ENCODE measurements at places on chromosomes 13 and 19.

- no peak for DNase-seq
These were observed 54.3 kb downstream of the GARRE1 start for GRCh38 chr19:34308381-34309367.

GRCh38 chr19:35657904-35658700 is 8.2 kb upstream of the UPK1A start:
- no peak for DNase-seq

GRCh38 chr19:43532571-43532961 is 422 bp upstream of the ZNF575 start:
- DNase-seq: no peak

- DNase-seq: no peak
These were observed 8.8 kb upstream of the ZNF578 start for GRCh38 chr19:52444506-52444905.

DNA sequence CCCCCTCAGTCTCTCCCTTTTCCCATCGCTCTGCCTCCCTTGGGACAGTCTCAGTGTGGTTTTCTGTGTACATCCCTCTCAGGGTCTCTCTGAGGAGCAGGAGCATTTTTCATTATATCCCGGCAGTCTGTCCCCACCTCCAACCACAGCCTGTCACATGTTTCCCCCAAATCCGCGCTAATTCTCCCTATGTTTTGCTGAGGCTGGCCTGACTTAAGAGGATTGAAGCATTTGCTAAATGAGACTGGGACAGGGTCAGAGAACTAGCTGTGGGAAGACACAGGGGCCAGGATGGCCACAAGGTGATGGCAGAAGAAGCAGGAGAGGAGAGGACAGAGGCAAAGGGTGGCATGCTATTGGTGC is 5.5 kb downstream of the TPRX1 start:
- DNase-seq: no peak

DNA sequence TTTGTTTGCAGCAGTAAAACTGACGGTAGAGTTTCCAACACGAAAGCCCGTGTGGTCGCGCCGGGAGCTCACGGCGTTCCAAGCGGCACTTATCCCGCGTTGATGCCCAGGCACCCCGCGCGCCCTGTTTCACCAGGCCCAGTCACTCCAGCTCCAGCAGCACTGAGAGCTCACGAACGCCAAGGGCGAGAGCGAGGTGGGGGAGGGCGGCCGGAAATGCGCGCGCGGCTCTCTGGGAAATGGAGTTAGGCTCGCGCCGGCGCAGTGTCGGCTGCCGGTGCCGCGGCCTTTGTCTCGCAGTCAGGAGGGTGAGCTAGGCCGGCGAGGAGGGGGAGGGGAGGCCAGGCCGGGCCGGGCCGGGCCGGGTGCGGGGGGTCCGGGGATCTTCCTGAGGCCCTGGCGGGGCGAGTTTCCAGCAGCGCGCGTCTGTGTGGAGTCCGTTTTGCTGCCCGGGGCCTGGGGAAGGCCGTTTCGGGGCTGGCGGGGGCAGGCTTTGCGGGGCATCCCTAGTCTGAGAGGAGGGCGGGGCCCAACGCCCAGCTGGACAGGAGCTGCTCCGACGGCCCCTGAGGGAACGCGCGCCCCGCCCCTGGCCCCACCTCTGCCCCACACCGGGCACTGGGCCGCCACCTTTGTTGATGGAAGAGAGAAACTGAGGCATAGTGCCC is at the start of gene ZNF135:
TSS of gene ZNF135 (plus strand) at position 280 of the 668 bp plus-strand sequence. CDS start 721 bp downstream, outside the sequence.
- DNase-seq: no peak

- DNase-seq: no peak
These were observed 17.2 kb upstream of the PDCD5 start for GRCh38 chr19:32563761-32564160.

DNA sequence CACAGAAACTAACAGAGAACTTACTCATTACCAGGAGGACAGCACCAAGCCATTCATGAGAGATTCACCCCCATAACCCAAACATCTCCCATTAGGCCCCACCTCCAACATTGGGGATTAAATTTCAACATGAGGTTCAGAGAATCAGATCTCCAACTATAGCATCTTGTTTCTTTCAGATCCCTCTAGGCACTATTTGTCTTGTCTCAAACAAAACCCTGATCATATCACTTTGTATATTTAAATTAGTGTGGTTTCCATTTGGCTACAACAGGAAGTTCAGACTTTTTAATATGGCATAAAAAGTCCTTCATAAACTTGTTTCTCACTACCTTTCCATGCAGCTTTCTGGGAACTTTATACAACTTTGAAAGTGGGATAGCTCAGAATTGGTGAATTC is 699.0 kb upstream of the MIR17HG start:
- DNase-seq: no peak

DNA sequence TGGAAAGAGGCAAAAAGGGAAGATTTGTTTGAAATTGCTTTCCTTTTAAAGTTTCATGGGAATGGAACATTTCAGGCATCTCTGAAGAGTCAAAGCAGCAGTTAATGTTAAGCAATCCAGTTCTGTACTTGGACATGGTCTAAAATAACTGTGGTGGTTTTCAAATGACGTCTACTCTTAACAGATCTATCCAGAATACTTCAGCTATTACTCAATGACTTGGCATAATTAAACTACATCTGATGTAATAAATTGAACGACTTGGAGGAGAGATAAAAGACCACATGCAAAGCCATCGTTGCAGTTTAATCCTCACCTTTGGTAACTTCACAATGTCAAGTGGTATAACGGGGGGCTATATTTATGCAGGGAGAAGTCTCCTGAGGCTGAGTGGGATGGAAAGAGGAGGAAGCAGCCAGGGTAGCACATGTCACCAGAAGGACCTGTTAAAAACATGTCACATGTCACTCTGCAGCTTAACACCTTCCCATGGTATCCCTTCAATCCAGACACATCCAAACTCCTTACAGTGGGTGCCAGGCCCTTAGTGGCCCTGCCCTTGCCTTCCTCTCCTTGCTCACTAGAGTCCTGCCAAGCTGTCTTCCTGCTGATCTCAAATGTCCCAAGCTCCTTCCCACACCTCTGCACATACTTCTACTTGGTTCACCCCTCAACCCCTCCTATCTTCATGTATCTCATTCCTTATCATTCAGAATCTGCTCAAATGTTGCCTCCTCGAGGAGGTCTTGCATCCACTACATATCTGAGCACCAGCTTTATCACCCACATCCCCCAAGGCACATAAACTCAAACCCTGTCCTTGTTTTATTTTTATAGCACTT is 327.8 kb downstream of the SUCLA2 start:
- no peak for DNase-seq

DNA sequence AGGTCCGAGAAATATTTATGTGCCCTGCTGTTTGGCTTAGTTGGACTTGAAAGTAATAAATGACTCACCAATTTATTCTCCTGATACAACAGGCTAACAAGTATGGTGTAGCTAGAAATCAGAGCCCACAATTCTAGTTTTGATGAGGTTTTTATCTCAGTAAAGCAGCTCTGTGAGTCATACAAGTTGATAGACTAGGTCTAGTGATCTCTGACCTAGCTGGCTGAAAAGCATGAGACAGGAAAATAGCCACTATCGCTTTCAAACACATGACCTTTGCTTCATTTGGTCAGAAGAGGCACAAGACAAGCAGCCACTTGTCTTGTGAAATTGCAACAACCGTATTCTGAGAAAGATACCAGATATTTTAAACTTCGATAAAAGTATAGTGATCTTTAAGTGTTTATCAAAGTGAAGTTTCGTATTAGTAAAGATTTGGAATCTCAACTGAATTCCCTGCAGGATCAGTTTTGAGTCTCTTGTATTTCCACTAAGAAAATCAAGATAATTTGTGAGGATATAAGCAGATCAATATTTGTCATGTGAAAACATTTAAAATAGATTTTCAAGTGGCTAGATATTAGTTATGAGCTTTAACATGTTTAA is 126.7 kb downstream of the MAB21L1 start:
- DNase-seq: no peak

GRCh38 chr19:57813919-57814504 is 701 bp downstream of the ZNF552 start:
- no peak for DNase-seq

DNA sequence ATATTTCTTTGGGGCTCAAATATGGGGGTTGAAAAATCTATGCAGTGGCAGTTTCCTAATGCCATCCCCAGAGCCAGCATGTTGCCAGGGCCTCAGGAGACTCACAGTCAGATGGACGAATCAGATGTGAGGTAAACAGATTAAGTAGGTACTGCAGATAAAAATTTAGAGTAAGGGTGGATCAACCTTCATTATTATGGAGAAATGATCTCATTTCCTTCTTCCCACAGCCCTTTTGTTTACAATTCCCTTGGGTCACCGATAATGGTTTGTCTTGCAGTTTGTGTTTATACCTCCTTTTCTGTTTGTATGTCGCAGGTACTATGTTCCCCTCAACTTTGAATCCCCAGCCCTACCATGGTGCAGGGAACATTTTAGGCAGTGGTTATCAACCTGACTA is 20.0 kb downstream of the DIAPH3 start:
- DNase-seq: no peak

GRCh38 chr13:47499358-47500150 is 501.5 kb downstream of the SUCLA2 start:
- no peak for DNase-seq

DNA sequence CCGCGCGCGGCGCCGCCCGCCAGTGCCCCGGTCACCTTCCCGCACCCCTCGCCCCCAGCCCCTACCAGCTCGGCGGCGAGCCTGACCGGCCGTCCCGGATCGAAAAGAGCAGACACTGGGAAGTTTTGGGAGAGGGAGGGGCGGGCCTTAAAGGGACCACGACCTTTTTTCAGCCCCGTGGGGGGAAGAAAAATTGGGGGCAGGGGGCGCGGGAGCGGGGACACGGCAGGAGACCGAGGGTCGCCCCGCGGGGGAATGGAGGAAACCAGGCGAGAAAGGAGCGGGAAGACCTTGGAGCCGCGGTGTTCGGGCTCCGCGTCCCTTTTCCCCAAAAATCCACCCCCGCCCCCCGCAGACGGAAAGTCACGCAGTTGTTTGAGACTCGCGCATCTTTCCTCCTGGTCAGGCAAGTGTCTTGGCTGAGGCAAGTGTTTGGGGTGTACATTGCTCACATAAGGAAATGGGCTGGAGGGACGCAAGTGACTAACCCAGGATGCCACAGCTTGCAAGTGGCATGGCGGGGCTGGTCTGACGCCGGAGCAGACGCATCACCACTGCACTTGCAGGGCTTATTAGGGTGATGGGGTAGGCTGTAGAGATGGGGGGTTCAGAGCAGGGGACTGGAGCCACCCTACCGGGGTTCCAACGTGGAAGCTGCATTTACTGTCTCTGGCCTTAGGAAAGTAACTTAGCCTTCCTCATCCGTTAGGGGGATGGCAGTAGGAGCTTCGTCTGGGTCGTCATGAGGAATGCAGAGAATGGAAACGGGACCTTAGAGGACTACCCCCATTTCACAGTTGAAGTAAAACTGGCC is 2.7 kb upstream of the HNRNPL start:
- DNase-seq: no peak

DNA sequence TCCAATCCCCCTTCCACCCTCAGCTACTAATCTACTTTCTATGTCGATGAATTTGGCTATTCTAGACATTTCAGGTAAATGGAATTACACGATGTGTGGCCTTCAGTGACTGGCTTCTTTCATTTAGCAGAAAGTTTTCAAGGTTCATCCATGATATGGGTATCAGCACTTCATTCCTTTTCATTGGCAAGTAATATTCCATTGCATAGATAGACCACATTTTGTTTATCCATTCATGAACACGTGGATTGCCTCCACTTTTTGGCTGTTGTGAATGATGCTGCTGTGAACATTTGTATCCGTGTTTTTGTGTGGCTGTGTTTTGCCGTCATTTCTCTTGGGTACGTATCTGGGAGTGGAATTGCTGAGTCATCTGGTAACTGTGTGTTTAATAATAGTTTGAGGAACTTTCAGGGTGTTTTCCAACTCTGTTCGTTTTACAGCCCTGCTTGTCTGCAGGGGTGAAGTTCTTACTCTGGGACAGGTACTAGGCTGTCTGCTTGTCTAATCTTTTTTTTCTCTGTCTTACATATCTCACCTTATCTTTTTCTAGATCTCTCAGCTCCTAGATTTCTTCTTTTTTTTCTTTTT is 32.5 kb downstream of the MARK4 start:
- DNase-seq: no peak

GRCh38 chr13:113095146-113096051 is 10.2 kb upstream of the F7 start:
- no peak for DNase-seq

GRCh38 chr19:53977991-53978731 is 13.3 kb upstream of the CACNG6 start:
- no peak for DNase-seq

GRCh38 chr19:41699968-41700323 is 8.5 kb upstream of the CEACAM5 start:
- DNase-seq: no peak

GRCh38 chr19:49097453-49098288 is 12.4 kb downstream of the SNRNP70 start:
- no peak for DNase-seq

DNA sequence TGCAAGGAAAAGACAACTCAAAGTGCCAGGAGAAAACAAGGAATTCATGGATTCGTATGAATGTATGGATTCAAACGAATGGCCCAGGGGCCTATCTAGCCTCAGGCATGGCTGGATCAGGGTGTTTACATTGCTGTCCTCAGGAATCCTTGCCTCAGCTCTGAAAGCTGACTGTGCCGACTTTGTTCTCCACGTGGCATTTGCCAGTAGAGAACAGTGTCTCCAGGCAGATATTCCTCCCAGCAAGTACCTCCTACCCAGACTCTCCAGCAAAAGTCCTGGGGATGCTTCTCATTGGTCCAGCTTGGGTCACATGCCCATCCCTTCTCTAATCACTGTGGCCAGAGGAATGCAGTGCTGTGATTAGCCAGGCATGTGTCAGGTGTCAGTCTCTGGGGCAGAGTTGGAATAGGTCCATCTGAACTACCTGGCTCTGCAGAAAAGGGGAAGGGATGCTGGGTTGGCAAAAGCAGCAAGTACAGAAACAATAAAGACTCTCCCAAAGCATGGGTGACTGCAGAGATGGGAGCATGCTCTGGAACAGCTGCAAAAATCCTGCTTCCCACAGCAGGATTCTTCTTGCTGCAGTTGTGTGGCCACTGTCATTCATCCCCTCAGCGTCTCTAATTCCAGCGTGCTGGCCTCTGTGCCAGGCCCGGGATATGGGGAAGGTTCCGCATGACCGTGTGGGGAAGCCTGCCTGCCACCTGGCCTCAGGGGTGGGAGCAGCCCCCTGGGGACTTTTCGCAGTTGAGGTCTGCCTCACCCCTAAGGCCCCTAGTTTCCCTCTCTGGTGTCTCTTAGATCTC is 30.0 kb downstream of the CCNE1 start:
- DNase-seq: no peak

- DNase-seq: no peak
These were observed 37.1 kb upstream of the TFDP1 start for GRCh38 chr13:113547238-113547971.

Measured in NCI-H1436 treated with DMSO at 0.1 percent for 48 hours (cell line).